ENCODE measurements at places on chromosomes 6 and 20.

GRCh38 chr6:15499591-15499990, 163.2 kb downstream of the DTNBP1 start:
- DNase-seq: no peak

- DNase-seq: peak; percentile 21
Measured at GRCh38 chr6:76792394-76792793, 670.9 kb downstream of the HTR1B start.

DNA sequence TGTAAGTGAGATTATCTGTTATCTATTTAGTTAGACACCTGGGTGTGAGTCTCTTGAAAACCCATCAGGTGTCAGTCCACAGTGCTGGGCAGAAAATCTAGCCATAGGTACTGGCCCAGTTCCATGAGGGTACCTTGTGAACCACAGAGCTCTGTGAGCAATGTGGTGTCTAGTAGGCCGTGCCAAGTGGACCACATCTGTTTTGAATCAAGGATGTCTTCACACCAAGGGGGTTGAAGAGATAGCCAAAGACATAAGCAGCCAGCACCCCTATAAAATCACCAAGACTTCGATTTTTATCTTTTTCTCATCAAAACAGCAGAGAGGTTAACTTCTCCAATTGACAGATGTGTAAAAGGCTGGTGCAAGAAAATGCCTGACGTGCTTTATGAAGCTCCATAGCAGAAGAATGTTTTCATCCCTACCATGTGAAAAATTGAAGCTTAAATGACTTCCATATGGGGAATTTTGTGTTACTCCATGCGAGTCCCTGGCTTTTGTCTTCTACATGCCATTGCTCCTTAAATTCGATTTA, 368.7 kb downstream of the HAO1 start:
- peak; percentile 62 for DNase-seq

DNA sequence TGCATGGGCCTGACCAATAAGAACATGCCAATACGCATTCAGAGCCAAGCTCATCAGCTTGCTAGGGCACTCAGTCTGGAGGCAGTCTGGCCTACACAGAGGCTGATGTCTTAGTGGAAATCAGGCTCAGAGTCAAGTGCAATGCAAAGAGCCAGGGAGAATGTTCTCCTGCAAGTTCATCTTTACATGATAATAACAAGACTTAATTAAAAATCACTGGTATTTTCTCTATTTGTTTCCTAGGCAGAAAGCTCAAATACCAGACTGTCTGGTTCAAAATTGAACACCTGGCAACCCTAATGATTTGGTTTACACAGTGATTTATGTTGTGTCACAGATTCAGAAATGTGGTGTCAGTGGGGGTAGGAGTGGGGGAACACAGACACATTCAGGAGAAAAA, 689.3 kb upstream of the FLRT3 start:
- DNase-seq: no peak

- DNase-seq: no peak
Measured at GRCh38 chr6:21912151-21912832, 318.7 kb downstream of the SOX4 start.

DNA sequence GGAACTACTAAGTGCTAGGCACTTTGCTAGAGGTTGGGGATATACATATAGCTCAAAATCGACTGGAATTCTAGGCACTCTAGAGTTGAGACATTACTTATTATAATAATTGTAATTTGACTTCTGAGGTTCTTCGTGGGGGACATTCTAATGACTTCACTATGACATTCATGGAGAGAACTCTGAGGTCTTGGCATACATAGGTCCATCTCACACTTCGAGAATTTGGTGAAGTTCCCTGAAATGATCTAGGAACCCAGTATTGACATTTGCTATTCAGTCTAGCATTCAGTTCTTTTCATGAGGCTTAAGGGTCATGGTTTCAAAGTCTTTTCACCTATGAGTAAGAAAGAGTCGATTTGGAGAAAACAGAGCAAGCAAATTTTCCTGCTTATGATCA, 446.6 kb upstream of the JAG1 start:
- no peak for DNase-seq

DNA sequence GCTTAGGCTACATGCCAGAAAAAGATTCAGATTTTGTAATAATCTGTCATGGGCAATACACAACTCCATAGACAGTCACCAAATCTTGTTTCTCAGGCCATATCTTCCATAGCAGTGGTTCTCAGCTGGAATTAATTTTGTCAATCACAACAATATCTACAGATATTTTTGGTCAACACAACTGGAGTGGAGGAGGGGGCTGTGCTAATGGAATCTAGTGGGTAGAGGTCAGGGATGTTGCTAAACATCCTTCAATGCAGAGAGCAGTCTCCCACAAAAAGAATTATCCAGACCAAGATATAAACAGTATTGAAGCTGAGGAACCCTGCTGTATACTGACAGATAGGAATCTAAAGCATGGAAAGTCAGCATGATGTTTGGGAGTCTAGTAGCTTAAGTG, 174.6 kb downstream of the UBE3D start:
- DNase-seq: peak; percentile 68

DNA sequence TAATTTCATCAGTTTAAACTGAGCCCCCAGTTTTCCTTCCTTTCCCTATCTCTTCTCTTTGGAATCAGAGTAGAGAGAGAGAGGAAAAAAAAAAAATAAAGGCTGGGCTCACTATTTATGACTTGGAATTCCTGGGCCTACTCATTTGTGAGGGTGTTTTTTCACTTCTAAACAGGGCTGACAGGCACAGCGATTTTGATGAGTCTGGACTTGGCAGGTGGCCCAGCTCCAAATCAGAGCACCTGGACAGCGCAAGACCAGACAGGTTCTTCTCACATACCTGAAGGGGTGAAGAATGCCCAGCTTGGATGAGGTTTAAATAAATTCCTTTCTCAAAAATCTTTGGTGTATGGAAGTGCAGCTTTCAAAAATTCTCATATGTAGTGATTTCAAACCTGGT, 122.2 kb downstream of the KIF13A start:
- no peak for DNase-seq

- no peak for DNase-seq
Measured at GRCh38 chr6:111487661-111488060, 4.6 kb upstream of the REV3L start.

DNA sequence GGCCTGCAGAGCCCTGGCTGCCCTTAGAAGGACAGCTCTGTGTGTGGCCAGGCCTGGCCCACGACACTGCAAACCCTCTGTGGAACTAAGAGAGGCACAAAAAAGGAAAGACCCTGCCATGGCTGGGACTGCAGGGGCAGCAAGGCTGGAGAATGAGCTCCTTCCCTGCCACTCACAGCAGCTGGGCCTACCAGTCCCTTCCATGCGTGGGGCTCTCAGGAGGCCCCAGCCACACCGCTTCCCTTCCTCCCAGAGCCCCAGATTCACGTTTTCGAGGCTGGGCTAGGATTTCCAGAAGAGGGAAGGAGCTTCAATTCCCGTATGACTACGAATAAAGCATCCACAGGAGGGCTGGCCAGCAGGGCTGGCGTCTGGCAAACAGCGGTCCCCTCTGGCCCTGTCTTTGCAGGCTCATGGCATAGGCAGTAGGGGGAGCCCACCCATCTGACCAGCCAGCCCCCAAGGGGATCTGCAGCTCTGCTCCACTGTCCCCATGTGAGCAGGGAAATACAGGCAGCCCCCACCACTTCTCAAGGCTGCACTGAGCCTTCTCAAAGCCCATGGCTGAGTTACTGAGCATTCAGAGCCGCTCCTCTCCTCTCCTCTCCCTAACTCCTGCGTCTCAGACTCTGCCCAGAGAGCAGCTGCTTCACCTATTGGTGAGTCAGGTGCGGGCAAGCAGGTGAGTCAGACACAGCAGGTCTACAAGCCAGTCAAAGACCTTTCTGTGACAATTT, 53.1 kb downstream of the NINL start:
- no peak for DNase-seq

Data from fibroblast of skin of left quadriceps (primary cell).